Heart right ventricle (tissue), 16 donors: ENCODE measurements at places on chromosomes 5 and 9. TPM values are rescaled to one million over a fixed set of nuclear protein-coding genes. Genes with fewer than 3 reads are reported as not detected.

Gene SGCD
- 101 TPM for total RNA-seq

Gene COL5A1
- total RNA-seq, result 11.6 TPM

Gene ZFP37
- 1.2 TPM for total RNA-seq

Gene PCDHGB3
- 14.0 TPM for total RNA-seq

Gene DAB2IP
- total RNA-seq, result 54.0 TPM

Gene CHSY3
- total RNA-seq, result 0.80 TPM

Gene MARCOL
- not detected for total RNA-seq

Gene COL27A1
- total RNA-seq, result 11.3 TPM

Gene GABRA1
- total RNA-seq, result not detected

Gene TOR4A
- total RNA-seq, result 16.1 TPM

Gene IFNB1
- not detected for total RNA-seq

Gene BTF3
- 393 TPM for total RNA-seq
